ENCODE measurements at places on chromosomes 2 and 18. TPM values are rescaled to one million over a fixed set of nuclear protein-coding genes. Genes with fewer than 3 reads are reported as not detected.
A peak's percentile ranks its signal among the peaks of the same experiment; 100 is the strongest.

DNA sequence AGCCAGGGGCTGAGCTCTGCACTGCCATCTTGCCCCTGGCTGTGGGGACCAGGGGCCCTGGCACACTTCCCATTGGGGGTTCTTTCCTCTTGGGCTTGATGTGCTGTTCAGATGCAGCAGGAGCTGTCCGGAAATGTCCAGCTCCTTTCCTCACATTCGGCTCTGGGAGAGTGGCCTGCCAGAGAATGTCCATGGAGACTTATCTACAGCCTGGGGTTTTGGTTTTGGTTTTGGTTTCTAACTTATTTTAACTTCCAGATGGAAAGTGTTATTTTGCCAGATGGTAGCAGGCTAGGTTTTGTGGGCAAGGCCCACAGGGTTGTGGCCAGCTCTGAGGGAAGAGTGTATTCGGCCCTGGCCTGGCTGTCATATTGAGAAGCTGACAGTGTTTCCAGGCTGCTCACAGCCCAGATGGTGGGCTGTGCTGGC lies 177.3 kb downstream of the ANKRD30B start:
- H3K27ac ChIP-seq = no peak overlapping the region
- no peaks in the 10 kb centered on the region for H3K27me3 ChIP-seq
- H3K4me3 ChIP-seq = no peak overlapping the region
- no peaks in the 10 kb centered on the region for H3K36me3 ChIP-seq
- DNase-seq = no peak

GRCh38 chr18:56436651-56437050 lies 201.7 kb downstream of the TXNL1 start:
- no peak overlapping the region for H3K27ac ChIP-seq
- no peaks in the 10 kb centered on the region for H3K4me1 ChIP-seq
- peaks cover 2% of the 10 kb centered on the region for H3K27me3 ChIP-seq
- no peaks in the 10 kb centered on the region for H3K36me3 ChIP-seq
- no peak for DNase-seq

Gene REG1A
- total RNA-seq = not detected

- H3K36me3 ChIP-seq = peaks cover 10% of the 10 kb centered on the region
- H3K27ac ChIP-seq = peak overlapping the region; percentile 26
- DNase-seq = no peak
- no peaks in the 10 kb centered on the region for H3K27me3 ChIP-seq
- no peak overlapping the region for H3K4me3 ChIP-seq
Measured at GRCh38 chr2:54964816-54965215, 85.4 kb downstream of the RTN4 start.

GRCh38 chr2:20351555-20352229 lies 1.0 kb upstream of the PUM2 start:
- peaks cover 15% of the 10 kb centered on the region for H3K36me3 ChIP-seq
- no peaks in the 10 kb centered on the region for H3K27me3 ChIP-seq
- H3K4me1 ChIP-seq = peaks cover 26% of the 10 kb centered on the region
- no peak for DNase-seq
- H3K4me3 ChIP-seq = no peak overlapping the region

DNA sequence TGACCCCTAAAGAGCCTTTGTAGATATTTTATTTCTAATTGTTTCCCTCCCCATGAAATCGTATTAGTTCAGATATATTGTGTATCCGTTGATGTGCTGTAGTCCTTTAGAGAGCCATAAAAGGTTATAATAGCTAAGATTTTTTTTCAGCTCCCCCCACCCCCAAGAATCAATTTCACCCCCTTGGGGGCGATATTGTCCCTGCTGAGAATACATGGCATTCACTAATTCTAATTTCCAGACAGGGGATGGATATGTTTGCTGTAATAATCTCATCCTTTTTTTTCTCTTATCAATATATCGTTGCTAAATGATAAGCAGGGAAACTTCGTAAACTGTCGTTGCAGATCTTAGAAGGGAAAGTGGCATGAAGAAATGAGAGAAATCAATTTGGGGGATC lies 530.7 kb downstream of the TMEM182 start:
- no peaks in the 10 kb centered on the region for H3K4me1 ChIP-seq
- H3K36me3 ChIP-seq = no peaks in the 10 kb centered on the region
- DNase-seq = no peak
- no peak overlapping the region for H3K4me3 ChIP-seq

Gene ACVR1C
- 2.0 TPM for total RNA-seq

GRCh38 chr2:215727507-215728503 lies 285.5 kb downstream of the MREG start:
- peaks cover 3% of the 10 kb centered on the region for H3K4me1 ChIP-seq
- no peak overlapping the region for H3K27ac ChIP-seq
- no peak overlapping the region for H3K4me3 ChIP-seq
- DNase-seq = no peak

DNA sequence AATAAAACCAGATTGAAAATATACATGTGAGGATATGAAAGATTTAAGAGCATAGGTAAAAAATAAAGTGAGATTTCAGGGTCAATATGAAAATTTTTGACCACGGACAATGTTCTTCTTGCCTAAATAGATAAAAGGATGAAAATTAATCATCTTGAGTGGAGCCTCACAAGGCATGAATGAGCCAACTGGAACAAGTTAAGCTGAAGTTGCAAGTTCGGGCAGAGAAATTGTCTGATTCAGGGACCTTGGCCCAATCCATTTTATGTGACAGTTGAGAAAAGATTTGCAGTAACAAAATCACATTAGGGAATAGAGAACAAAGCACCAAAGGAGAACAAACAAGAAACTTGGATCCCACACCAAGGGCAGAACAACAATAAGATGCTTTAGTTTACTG lies 305.3 kb downstream of the TMX3 start:
- no peaks in the 10 kb centered on the region for H3K4me1 ChIP-seq
- H3K4me3 ChIP-seq = no peak overlapping the region
- no peak overlapping the region for H3K27ac ChIP-seq
- DNase-seq = no peak
- H3K36me3 ChIP-seq = no peaks in the 10 kb centered on the region

All from activated naive CD8-positive, alpha-beta T cell treated with anti-CD3 and anti-CD28 coated beads, Interleukin-2, amount 10 ng/mL, durations not matched to agents 7 days and 5 days (primary cell).